ENCODE measurements at places on chromosomes 11 and 22.

- peak; percentile 11 for DNase-seq
Observed at GRCh38 chr11:17457396-17458173, 19.1 kb downstream of the ABCC8 start.

DNA sequence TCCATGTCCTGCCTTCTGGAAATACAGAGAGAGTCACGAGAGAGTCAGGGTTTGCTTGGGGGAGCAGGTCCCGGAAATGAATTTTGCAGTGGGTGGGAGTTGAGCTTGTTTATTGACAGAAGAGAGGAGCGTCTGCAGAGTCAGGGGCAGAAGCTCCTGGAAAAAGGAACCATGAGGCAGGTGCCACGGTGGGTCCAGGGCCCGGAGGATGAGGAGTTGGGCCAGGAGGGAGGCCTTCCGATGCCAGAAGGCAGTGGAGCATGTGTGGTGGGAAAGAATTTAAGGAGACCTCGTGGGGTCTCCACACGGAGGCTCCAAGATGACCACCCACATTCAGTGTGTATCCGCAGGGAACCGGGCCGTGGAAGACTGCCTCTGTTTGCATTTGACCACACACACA, 461.2 kb downstream of the BRD1 start:
- no peak for DNase-seq

GRCh38 chr22:39349967-39350726, at the start of gene SYNGR1:
Gene SYNGR1 (plus strand): TSS chr22:39349991. CDS start chr22:39350011, 20 bp downstream.
- no peak for DNase-seq

DNA sequence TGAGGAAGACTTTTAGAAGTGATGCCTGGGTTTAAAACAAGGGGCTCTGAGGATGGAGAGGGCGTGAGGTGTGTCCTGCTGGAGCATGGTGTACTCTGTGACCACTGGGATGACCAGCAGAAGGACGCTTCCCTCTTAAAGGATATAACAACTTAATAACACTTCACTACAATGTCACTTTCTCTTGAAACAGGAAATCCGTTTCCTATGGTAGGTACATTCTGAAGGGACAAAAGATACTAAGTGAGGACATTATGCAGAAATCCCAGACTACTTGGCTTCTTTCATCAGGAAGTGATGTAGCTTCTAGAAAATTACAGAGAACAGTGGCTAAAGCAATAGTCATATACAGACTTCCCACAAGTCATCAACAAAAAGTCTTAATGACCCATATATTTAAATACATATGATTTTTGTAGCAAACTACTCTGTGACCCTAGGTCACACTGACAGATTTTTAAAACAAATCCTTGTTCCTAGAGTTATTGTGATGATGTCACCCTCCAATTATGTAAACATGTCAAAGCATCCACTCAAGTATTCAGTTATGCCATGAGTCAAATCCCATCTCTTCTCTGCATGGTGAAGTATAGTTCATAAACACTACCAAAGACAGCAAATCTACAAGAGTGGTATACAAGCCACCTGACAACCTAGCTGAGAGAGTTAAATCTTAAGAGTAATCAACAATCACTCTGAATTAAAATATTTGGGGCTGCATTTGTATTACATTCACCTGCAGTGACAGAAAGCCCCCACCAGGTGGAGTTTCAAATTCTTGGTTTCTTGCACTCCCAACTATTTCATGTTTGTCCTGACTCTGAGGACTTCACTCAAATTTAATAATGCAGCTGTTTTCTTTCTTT, 32.8 kb downstream of the PITPNB start:
- peak; percentile 22 for DNase-seq

DNA sequence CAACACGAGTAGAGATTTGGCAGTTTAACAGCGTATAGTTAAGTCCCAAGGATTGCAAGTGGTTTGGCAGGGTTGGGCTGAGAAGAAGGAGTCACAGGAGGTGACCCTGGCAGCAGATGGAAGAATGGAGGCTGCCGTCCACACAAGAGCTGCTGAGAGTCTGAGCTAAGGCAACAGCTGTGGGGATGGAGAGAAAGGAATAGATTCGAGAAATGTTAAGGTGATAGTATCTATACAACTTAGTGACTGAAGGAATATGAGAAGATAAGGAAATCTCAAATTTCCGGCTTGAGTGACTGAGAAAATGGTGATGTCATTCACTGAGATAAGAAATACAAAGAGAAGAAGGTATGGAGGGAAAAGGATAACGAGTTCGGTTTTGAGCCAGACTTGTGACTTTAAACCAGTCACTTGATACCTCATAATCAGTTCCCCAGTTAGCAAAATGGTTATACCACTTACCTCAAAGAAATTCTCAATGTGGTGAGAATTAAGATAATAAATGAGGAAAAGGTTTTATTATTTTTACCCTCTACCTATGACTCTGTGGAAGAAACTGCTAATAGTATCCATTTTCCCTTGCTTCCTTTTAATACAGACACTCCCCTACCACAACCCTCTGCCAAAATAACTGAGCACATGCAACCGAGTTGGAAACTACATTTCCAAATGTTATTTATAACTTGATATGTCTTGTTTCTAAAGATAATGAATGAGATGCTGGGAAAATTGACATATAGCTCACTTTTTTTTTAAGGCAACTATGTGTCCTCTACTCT, 30.7 kb downstream of the FAM168A start:
- no peak for DNase-seq

DNA sequence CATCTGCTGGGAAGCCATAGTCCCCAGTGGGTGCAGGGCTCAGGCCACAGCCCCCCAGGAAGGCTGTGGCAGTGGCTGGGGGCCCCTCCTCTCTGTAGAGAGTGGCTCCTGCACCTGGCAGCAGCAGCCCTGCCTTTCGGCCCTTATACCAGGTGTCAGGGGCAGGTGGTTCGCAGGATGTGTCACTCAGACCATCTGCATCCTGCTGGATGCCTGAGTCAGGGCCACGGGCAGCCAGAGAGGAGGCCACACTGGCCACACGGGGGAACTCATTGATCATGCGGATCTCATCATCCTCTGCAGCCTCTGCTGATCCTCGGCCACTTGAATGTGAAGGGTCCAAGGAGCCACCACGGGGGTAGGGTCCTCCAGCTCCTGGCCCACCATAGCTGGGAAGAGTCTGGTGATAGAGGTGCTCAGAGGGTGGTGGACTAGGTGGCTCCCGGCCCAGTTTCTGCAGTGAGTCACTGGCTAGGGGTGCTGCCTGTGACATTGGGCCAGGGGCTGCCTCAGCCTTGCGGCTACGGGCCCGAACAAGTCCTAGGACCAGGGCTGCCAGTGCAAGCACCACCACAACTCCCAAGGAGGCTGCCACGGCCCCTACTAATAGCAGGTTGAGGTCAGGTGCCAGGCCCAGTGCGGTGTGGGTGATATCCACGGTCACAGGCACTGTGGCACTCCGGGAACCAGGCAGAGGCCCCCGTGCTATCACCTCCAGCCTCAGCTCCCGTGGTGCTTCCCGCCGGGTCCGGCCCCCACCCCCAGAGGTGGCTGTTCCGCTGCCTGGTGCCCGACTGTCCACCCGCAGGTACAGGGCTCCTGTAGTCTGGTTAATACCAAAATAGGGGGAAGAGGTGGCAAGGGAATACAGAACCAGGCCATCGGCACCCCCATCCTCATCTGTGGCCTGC, 3.3 kb upstream of the TPP1 start:
- DNase-seq: no peak

- no peak for DNase-seq
Observed at GRCh38 chr11:62652161-62653006, 718 bp downstream of the INTS5 start.

DNA sequence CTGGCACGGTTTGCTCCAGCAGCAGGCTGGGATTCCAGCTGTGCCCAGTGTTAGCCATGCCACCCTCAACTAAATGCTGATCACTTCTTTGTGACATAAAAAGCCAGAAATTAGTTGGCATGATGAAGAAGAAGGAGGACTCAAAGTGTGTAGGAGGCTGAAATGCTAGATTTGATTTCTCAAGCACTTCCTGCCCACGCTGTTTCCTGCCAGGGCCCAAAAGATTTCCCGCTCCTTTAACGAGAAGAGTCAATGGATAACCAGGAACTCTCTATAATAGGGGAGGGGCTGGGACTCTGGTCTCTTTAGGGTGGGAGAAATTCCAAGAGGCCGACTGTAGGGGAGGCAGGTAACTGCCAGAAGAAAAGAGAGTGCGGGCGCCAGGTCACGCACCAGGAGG, 26.4 kb downstream of the APOL3 start:
- no peak for DNase-seq

- peak; percentile 92 for DNase-seq
Observed at GRCh38 chr22:27990879-27991278, 71.8 kb upstream of the PITPNB start.

GRCh38 chr22:18050065-18050464, 25.7 kb upstream of the MICAL3 start:
- DNase-seq: no peak

DNA sequence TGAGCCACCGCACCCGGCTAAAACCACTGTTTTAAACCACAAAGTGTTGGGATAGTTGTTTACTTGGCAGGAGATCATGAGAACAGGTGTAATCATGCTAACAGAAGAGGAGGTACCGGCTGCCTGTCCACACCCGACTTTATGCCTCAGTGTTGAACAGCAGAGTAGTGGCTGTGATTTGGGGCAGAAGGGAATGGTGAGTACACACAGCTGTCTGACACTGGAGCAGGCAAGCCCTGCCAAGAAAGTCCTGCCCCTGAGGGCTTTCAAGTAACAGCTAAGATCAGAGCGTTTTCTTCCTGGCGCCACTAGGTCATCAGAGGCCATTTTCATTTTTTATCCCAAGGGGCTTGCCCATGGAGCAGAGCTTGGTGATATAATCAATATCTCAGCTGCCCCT, 8.1 kb downstream of the CDKN1C start:
- no peak for DNase-seq

- DNase-seq: peak; percentile 31
Observed at GRCh38 chr22:42844756-42845155, 12.3 kb downstream of the ARFGAP3 start.

DNA sequence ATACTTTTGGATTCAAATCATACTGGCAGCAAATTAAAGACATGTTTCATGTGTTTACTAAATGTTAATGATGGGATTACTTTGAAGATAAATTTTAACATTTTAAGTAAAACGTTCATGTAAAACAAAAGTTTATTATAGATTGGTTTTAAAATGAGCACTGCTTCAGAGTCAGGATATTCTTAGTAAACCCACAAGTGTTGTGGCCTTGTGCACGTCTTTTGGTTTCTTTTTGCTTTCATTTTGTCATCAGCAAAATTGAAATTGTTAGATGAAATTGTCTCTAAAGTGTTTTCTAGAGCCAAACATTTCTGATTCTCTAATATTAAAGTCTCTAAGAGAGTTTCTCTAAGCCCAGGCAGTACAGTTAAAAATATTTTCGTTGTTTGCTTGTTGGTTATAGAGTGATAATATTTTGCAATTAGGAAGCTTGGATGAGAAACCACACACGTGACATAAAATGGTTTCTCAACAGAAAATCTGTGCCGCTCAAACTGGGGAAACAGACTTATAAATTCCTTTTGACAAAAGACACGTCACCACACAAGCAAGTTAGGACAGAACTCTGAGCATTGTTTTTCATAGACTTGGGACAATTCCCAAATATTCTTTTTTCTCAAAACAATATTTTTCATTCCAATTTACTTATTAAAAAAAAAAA, 164.4 kb downstream of the TEAD1 start:
- DNase-seq: no peak

GRCh38 chr11:122778148-122778547, 60.2 kb upstream of the CRTAM start:
- DNase-seq: no peak
